Left ventricle myocardium superior (tissue), 1 donor: ENCODE measurements at places on chromosomes 5 and 9. TPM values are rescaled to one million over a fixed set of nuclear protein-coding genes. Genes with fewer than 3 reads are reported as not detected.

DNA sequence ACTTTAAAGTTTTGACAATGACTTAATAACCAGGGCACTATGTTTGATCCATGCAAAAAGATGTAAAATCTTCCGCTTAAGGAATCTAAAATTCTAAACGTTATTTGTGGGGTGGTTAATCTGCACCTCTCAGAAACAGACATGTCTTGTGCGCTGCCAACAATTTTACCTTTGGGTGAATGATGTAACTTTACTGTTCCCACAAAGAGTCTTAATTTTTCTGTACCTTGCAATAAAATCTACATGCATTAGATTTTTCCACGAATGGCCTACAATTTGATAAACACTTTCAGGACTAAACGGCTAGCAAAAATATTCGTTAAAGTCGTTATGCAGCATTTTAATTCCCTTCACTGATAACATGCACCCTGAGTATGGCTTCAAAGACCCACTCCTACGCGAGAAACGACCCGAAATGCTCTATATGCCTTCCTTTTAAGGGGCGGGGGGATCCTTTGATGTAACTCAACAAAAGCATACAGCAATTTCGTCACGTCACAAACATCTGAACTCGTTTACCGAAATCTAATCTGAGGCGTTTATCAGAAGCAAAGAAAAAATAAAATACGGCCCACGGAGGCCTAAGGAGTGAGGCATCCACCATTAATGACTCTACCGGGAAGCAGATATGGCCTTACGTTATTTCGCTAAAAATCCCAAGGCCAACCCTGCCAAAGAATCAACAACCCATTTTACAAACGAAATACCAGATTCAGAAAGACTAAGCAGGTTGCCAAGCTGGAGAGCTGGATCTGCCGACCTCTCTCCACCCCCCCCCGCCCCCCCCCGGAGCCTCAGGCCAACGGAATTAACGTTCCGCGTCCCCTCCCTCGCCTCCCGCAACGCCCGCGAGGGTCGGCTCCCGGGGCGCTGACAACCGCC is 621 bp downstream of the AK6 start:
- no peak for DNase-seq

DNA sequence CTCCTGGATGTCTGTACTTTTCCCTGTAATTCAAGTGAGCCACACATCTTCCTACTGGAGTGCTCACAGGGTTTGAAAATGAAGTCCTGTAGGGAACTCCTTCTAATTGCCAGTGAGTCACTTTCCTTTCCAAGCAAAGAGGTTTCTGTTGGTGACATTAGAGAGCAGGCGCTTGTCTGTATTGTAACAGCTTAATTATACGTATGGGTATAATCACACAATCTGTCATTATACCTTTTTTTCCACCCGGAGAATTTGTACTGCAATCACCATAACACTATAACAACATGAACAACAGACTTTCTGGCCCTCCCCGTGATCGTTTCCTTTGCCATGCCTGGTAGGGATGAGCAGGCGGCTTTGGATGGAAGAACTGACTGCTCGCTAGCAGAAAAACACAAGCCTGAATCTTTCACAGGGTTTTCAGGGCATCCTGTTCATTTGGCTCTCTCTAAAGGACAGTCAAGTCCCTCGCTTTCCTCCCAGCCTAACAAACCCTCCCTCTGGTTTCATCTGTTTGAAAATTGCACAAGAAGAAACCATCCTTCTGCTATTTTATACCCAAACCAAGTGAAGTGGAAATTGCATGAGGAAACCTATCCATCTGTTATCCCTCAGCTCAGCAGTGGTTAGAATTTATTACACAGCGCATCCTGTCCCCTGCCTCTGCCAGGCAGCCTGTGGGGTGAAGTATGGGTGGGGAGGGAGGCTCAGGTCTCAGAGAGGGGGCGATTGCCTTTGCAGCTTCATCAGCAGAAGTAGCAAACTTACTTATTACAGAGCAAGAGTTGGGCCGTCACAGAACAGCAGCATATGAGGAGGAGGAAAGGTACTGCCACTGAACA is 307.0 kb upstream of the TLE4 start:
- DNase-seq, result no peak

DNA sequence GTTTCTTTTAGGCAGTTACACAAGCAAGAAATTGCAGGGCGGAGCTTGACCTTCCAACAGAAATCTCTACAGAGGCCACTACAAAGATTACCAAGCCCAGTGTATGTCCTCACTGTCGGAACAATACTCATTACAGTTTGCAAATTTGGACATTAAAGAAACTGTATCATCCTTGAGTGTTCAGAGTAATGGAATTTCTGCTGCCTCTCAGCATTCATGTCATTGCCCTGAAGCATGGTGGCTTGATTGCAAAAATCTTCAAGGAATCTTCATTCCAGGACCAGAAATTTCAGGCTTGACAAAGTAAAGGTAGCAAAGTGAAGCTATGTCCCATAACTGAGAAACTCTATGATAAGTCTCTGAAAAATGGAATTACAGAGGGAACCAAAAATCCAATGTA is 134.6 kb upstream of the MAP3K1 start:
- no peak for DNase-seq

MEF2C gene
- 51.4 TPM for total RNA-seq

DNA sequence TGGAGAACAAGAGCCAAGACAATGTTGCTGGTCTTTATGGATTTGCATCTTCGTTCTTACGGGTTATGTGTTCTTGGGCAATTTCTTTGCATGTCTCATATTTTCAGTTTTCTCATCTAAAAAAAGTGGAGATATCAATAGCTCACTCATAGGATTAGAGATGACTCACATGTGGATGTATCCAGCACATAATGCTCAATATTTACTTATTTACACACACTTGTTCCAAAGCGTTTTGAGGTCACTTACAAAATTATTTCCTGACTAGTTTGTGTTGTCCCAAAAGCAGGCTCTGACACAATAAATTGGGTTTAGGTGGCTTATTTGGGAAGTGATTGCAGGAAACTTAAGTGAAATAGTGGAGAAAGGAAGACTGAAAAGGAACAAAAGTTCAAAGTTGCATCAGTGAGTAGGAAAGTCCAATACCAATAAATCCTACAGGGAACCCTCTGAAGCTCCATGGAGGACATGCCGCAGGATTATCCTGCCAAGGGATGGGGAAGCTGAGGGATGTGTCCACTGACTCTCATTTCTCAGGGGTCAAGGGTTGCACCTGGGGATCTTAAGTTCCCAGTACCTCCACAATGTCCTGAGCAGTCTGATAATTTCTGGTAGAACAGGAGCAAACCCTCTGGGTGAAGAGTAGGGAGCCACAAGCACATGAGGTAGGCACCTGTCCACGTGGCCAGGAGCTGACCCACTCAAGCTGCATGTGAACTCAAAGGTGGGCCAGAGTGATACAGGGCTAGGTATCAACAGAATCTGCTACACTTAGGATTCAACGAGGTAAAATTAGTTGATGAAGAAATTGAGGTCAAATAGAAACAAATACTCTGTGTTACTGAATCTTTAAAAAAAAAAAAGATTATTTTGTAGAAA is 37.4 kb upstream of the SLC44A1 start:
- no peak for DNase-seq

- no peak for DNase-seq
Measured at GRCh38 chr9:98770717-98771116, 25.6 kb downstream of the ANKS6 start.

ANKDD1B gene
- total RNA-seq, result 0.25 TPM

GRCh38 chr9:135600296-135600817 is 38.8 kb downstream of the PAEP start:
- no peak for DNase-seq

GRCh38 chr5:123099514-123100151 is 10.6 kb downstream of the PRDM6 start:
- DNase-seq, result peak; percentile 43

CCL28 gene
- total RNA-seq, result 0.55 TPM

DNA sequence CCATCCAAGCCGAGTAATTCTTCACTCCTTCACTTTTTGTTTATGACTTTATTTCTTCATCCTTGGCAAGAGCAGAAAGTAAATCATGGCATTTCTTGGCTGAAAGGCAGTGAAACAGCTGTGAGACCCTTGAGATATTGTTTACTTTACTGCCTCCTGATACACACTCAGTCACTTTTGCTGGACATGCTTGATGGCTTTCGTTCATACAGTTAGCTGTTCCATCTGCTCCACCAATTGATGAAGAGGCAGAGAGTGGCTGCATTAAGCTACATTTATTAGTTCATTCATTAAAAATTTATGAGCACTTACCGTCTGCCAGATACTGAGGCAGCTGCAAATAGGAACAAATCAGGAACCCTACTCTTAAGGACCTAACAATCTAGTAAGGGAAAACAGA is 184.4 kb upstream of the OR13F1 start:
- DNase-seq, result no peak

DNA sequence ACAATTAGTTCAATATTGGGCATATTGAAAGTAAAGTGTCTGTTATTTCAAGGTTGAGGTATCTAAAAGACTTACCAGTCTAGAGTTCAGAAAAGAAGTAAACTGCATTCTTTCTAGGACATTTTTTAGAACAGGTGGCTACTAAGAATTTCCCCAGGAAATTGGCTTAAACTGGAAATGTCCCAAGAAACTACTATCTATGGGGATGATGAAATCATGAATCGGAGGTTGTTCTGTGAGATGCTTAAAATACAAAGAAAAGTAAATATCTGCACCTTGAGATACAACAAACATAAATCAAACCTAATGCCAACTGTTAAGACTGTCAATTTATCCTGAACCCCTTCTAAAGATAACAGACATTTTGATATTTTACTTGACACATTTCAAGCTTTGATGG is 226.5 kb upstream of the NREP start:
- no peak for DNase-seq

DNA sequence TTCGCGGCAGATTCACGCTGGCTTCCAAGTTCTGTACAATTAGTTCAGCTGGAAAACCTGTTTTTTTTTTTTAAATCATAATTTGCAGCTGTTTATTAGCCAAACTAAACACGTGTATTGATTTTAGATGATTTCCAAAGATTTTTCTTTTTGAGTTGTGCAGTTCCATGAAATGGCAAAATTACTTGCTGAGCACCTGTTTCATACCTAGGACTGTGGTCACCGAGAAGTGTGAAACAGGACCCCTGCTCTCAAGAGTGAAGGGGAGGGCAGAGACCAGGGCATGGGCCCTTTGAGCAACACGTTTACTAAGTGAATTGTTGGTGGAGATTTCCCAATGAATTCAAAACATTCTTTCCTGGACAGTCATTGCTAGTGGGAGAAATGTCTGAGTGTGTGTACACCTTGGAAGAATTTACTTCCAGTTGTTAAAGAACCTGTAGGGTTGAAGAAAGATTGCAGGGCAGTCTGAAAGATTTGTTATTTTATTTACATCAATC is 688 bp downstream of the SNX24 start:
- DNase-seq, result no peak

- DNase-seq, result no peak
Measured at GRCh38 chr5:60350794-60351193, 349.2 kb downstream of the DEPDC1B start.
